Activated T-helper 1 cell treated with Interleukin-2 at 50 U/mL for 16 hours (primary cell): ENCODE measurements at places on chromosomes 3 and 15.

DNA sequence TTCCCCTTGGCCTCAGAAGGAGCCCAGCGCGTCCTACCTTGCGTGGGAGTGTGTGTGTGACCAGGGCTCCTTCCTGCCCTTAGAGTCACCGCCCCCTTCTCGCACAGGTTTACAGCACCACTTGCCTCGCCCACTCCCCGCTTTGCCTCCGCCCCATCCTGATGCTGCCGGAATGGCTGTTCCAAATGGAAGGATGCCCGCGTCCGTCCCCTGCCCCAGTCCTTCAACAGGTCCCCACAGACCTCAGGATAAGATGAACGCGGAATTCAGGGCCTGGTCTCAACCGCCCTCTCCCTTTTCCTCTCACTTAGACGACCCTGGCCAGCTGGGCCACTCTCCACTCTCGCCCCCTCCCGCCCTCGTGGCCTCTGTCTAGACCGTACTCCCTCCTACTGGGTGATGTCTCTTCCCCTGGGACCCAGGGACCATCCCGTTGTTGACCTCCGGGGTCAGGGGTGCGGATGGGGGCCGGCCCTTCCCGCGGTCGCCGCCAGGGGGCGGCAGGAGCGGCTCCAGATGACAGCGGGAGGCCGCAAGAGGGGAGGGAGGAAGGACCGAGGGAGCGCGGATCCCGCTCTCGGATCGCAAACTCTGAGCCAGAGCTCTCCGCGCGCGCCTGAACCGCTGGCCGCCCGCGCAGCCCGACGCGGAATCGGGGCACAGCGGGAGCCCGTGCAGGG lies at the start of gene THSD4:
THSD4 (plus strand) TSS at position 585 of the 680 bp plus-strand sequence.
- peak; percentile 15 for DNase-seq

DNA sequence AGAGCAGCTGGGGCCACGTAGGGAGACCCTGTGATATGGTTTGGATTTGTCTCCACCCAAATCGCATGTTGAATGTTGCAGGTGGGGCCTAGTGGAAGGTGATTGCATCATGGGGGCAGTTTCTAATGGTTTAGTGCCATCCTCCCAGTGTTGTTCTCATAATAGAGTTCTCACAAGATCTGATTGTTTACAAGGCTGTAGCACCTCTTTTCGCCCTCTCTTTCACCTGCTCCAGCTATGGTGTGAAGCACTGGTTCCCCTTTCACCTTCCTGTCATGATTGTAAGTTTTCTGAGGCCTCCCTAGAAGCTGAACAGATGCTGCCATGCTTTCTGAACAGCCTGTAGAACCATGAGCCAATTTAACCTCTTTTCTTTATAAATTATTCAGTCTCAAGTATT lies 198.9 kb upstream of the CBLB start:
- DNase-seq, result no peak

DNA sequence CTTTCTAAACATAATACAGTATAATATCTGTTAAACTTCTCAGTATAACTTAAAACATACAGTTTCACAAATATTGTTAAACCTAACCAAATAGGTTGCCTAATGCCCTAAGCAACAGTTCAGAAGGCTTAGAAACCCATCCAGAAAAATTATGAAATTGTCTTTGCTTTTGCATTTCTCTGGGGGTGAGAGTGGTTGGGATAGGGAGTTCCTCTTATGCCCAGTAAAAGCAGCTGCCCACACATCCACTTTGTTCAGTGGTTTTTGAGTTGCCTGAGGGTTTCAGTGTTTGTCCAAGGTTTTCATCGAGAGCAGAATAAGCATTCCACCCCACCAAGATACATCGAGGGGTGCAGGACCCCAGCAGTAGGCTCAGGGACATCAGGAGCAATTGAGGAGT lies 179.4 kb downstream of the CDIN1 start:
- DNase-seq, result no peak

GRCh38 chr3:47434849-47435248 lies 40.9 kb downstream of the SCAP start:
- DNase-seq, result no peak

DNA sequence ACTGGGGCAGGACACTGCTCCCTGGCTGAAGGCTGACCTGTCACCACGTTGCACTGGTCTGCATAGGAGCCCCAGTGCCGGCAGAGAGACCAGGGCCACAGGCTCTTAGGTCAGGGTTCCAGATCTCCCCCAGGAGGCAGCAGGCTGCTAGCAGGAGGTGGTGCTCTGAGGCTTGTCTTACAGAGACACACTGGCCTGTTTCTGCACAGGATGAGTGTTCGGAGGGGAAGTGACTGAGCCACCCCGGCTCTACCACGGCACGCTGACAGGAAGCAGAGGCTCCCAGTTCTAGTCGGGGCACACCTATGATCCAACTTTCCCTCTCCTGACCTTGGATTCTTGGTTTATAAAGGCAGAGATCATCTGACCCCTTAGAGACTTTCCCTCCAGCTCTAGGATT lies 8.6 kb downstream of the FBXL22 start:
- peak; percentile 47 for DNase-seq

- no peak for DNase-seq
Measured at GRCh38 chr15:53670701-53671100, 88.8 kb downstream of the WDR72 start.

GRCh38 chr3:41120460-41120859 lies 78.8 kb upstream of the CTNNB1 start:
- no peak for DNase-seq

GRCh38 chr3:37686220-37686619 lies 175.5 kb upstream of the CTDSPL start:
- no peak for DNase-seq

- no peak for DNase-seq
Measured at GRCh38 chr3:154304936-154305335, 19.4 kb downstream of the DHX36 start.

DNA sequence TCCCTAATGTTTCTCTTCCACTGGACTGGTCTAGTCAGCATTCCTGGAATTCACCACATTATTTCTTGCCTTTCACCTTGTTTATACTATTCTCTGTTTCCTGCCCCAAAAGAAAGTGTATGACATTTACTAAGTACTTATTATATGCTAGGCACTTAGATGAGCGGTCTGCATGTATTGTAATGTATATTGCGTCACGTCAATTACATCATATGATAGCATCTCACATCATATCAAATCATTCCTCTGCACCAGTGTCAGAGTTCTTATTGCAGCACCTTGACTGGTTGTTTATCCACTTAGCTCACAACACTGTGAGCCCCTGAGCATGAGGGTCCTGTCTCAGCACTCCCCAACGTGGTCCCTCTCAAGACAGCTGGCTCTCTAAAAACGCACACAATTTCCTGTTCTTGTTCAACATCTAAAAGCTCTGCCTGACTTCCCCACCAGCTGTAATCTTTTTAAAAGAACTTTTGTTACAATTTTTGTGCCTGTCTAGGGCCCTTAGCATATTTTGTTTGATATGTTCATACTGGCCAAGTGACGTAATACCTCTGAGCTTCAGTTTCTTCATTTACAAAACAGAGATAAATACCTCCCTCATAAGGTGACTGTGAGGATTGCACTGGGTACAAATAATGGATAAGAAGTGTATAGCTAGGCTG lies 58.8 kb downstream of the ARHGAP31 start:
- no peak for DNase-seq

- no peak for DNase-seq
Measured at GRCh38 chr3:176190755-176191154, 1006.5 kb downstream of the TBL1XR1 start.

DNA sequence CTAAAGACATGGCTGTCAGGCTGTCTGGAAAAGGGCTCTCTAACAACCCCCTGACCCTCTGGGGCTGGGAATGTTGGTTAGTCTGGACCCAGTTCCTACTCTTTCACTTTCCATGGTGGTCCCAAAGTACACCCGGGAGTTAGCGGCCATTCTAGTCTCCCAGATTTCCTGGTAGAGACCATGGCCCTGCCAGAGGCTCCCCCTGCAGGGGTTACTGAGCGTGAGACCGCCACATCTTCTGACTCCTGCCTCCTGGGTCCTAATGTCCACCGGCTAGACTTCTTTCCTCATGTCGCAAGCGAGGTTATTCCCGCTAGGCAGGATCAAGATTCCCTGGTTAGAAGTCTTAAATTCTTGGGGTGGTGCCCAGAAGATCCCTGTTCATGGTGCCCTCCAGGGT lies 540.0 kb upstream of the ROBO1 start:
- no peak for DNase-seq

- no peak for DNase-seq
Measured at GRCh38 chr15:82301296-82302016, 38.8 kb downstream of the SAXO2 start.

- DNase-seq, result no peak
Measured at GRCh38 chr3:18533039-18533438, 107.9 kb upstream of the SATB1 start.

GRCh38 chr3:5192571-5193365 lies 5.3 kb downstream of the EDEM1 start:
- no peak for DNase-seq

DNA sequence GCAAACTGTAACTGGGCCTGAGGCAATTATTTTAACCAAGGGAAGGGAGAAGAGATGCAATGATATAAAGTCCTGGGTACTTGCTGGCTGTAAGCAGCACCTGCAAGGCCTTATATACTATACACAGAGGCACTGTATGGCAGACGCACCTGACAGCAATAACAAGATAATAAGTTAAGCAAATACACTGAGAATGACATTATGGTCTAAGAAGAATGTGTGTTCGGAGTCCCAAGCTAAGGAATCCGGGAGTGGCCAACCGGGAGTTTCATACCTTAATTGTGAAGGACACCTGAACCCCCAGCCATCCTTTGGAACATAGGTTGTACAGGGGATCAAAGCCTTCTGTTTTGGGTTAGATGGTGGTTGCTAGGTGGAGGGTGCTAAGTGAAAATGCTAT lies 13.7 kb downstream of the FAM240A start:
- DNase-seq, result no peak

GRCh38 chr3:170809007-170809974 lies 60.7 kb downstream of the RPL22L1 start:
- no peak for DNase-seq

DNA sequence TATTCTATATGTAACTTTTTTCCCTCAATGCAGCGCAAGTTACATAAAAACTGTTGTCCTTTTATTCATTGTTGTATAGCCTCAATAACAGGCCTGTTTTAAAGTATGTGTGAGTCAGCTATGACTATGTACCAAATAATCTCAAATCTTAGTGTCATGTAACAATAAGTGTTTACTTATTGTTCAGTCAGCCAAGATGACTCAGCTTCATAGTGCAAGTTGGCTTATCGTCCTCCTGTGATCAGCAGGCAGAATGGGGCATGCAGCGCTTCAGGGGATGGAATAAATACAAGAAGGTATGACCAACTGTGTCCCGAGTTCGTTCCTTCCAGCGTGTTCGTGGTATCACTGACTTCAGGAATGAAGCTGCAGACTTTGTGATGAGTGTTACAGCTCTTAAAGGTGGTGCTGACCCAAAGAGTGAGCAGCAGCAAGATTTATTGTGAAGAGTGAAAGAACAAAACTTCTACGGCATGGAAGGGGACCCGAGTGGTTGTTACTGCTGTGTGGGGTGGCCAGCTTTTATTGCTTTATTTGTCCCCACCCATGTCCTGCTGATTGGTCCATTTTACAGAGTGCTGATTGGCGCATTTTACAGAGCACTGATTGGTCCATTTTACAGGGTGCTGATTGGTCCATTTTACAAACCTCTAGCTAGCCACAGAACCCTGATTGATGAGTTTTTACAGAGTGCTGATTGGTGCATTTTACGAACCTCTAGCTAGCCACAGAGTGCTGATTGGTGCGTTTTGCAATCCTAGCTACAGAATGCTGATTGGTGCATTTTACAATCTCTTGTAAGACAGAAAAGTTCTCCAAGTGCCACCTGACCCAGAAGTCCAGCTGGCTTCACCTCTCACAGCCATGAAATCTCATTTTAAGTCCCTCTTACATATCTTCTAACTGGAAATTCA lies 1016.0 kb downstream of the MCTP2 start:
- DNase-seq, result no peak

DNA sequence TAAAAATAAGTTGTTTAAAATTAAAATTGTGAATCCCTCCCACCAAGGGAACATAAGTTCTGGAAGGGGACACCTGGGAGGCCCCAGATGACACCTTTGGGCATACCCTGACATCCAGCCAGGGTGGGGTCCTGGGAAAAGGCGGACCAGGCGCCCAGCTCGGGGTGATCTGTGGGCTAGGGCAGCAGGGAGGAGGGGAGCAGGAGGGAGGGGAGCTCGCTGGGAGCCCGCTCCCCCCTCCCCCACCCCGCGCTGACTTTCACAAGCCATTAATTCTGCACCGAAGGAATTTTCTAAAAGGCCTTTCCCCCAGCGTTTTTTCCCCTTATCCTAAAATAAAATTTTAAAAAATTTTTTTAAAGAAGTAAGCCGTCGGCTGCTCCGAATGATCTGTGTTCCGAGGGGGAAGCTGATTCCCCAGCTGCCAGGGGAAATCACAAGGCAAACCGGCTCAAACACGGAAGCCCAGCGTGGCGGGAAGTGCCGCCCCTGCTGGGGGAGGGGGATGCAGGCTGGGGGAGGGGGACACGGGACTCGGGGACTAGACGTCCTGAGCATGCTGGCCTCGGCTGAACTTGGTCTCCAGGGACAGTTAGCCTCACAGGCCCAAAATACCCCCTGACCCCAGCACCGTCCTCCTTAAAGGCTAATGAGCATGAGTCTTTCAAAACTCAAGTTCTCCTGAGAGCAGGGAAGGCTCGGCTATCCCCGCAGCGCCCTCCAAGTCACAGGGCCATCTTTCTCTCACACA lies 13.9 kb downstream of the PLXND1 start:
- no peak for DNase-seq

- DNase-seq, result no peak
Measured at GRCh38 chr3:13588221-13588701, 39.3 kb downstream of the FBLN2 start.

DNA sequence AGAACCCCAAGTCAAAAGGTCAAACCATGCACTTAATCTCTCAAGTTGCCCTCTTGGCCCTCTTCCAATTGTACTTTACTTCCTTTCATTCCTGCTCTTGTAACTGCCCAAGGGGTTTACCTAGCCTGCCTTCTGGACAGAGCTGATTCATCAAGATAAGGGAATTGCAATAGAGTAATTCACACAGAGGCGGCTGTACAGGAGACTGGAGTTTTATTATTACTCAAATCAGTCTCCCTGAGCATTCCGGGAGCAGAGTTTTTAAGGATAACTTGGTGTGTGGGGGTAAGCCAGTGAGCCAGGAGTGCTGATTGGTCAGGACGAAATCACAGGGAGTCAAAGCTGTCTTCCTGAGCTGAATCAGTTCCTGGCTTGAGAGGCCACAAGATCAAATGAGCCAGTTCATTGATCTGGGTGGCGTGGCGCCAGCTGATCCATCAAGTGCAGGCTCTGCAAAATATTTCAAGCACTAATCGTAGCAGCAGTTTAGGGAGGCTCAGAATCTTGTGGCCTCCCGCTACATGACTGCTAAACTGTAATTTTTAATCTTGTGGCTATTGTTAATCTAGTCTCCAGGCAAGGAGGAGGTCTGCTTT lies 590.0 kb downstream of the EPHA3 start:
- no peak for DNase-seq

GRCh38 chr15:28190391-28191174 lies 91.5 kb upstream of the OCA2 start:
- no peak for DNase-seq

- DNase-seq, result no peak
Measured at GRCh38 chr15:77532067-77532710, 100.5 kb downstream of the LINGO1 start.

DNA sequence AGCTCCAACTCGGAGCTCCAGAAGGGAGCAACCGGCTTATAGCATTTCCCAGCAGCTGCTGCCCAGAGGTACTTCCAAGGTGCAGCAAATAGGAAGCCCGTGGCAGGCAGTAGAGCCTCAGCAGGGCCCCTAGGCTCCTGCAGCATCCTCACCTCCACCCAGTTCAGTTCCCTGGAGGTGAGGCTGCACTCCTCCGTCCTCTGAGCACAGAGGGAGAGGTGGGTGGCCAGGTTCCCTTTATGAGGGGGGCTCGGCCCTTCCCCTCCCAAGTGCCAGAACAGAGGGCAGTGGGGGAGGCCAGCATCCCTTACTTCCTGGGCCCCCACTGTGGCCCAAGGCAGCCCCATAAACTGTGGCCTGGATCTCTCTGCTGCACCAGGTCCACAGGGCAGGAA lies 150.2 kb downstream of the ATP10A start:
- no peak for DNase-seq
